ENCODE measurements at places on chromosomes 5 and 9.

DNA sequence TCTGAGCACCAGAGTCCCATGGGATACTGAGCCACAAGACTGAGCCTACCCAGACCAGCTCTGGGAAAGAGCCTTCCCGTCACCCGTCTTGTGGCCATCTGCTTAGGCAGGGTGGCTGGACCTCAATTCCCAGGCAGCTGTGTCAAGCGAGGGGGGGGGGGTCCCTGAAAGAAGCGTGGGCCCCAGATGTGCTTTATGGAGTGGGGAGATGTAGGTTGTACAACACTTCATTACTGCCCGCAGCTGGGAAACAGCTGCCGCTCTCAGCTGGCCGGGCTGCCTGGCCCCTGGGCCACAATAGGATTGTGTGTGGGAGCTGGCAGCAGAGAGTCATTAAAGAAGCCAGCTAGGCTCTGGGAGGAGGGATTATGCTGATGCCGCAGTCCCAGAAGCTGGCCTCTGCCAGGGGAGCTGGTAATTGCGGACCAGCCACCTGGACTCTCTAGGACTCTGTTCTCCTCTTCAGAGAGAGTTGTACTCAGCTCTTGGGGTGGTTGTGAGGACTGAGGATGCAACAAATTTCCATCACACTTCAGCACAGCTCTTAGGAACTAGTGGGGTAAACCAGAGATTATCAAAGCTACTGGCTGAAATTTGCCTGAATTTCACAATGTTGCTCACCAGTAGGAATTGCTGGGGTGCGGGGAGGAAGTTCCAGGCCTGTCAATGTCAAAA is 145.4 kb downstream of the GADD45G start:
- no peaks in the 10 kb centered on the region for H3K36me3 ChIP-seq
- DNase-seq, result peak; percentile 51
- no peak overlapping the region for H3K27ac ChIP-seq
- H3K4me3 ChIP-seq, result no peak overlapping the region
- H3K27me3 ChIP-seq, result no peaks in the 10 kb centered on the region

GRCh38 chr5:53180991-53181390 is 71.4 kb upstream of the MOCS2 start:
- H3K27ac ChIP-seq, result no peak overlapping the region
- DNase-seq, result no peak
- no peaks in the 10 kb centered on the region for H3K36me3 ChIP-seq
- H3K4me3 ChIP-seq, result no peak overlapping the region
- no peaks in the 10 kb centered on the region for H3K4me1 ChIP-seq

DNA sequence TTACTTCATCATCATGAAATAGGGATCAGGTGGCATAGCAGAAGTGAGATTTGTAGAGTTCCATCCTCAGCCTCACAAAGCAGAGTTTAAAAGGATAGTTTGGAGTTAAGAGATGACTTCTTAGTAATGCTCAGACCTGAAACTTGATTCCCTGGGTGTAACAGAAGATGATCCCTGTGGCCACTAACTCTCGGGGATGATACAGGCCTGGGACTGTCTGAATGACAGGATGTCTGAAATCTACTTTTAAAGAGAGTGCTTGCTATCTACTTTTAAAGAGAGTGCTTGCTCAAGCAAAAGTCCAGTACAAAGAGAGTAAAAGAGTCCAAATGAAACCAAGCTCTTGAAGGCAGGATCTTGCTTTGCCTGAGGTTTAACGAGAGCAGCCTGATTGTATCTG is 14.6 kb downstream of the ADAMTS16 start:
- H3K27me3 ChIP-seq, result no peaks in the 10 kb centered on the region
- no peak overlapping the region for H3K4me3 ChIP-seq
- H3K36me3 ChIP-seq, result no peaks in the 10 kb centered on the region
- DNase-seq, result no peak

DNA sequence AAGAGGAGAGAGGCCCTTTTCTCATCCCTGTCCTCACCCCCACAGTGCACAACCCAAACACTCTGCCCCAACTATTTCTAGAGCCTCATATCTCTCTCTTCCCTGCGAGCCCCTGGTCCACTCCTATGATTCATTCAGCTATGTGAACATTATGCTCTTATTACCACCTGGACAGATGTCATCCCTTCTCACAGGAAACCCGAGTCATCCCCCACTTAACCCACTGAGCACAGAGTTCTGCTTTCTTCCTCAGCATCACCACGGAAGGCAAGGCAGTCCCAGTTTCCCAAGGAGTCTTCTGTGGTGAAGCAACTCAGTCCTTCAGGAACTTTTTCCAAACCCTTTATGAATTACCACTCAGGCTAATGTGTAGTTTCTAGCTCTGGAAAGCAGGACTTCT is 1.3 kb downstream of the DNAI1 start:
- H3K27ac ChIP-seq, result no peak overlapping the region
- no peak for DNase-seq
- peaks cover 24% of the 10 kb centered on the region for H3K4me1 ChIP-seq
- no peaks in the 10 kb centered on the region for H3K27me3 ChIP-seq

GRCh38 chr5:126799780-126800179 is 22.8 kb downstream of the LMNB1 start:
- H3K4me3 ChIP-seq, result no peak overlapping the region
- H3K27ac ChIP-seq, result no peak overlapping the region
- H3K36me3 ChIP-seq, result no peaks in the 10 kb centered on the region
- peaks cover 5% of the 10 kb centered on the region for H3K4me1 ChIP-seq
- DNase-seq, result no peak
- no peaks in the 10 kb centered on the region for H3K27me3 ChIP-seq

- H3K27me3 ChIP-seq, result no peaks in the 10 kb centered on the region
- H3K4me3 ChIP-seq, result no peak overlapping the region
- no peak for DNase-seq
- peaks cover 33% of the 10 kb centered on the region for H3K36me3 ChIP-seq
- peaks cover 5% of the 10 kb centered on the region for H3K4me1 ChIP-seq
These were observed 28.0 kb downstream of the TNIP1 start for GRCh38 chr5:151052836-151053235.

DNA sequence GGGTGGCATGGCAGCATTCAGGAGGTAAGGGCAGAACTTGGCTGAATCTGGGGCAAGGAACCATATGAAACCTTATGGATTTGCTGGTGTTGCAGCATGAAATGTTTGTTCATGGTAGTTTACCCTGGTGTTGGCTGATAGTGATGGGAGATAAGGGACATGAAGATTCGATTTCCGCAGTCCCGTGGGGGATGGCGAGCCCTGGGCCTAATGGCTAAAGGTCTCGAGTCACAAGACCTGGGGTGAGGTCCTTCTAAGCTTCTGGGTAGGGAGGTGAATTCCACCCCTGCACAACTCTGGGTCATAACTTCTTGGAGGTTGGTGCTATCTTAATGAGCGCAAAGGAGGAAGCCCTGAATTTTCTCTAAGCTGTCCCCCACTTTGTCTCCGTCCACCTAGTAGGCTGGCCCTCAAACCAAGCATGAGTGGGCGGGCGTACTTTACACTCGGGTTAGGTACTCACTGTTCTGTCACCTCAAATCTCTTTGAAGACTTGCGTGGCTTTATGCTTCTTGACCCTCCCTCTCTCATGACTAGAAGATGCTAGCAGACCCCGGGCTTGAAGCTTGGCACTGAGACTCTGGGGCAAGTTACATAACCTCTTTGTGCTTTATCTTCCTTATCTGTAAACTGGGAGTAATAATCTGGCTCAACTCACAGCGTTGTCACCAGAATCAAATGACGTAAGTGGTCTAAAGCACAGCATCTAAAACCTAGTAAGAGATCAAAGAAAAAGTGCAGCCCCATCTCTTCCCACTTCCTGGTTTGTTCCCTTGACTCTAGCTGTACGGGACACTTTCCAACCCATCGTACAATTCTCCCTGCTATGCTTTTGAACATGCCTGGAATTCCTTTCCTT is 72.5 kb downstream of the BASP1 start:
- no peak overlapping the region for H3K4me3 ChIP-seq
- H3K36me3 ChIP-seq, result no peaks in the 10 kb centered on the region
- no peaks in the 10 kb centered on the region for H3K27me3 ChIP-seq
- H3K4me1 ChIP-seq, result no peaks in the 10 kb centered on the region

DNA sequence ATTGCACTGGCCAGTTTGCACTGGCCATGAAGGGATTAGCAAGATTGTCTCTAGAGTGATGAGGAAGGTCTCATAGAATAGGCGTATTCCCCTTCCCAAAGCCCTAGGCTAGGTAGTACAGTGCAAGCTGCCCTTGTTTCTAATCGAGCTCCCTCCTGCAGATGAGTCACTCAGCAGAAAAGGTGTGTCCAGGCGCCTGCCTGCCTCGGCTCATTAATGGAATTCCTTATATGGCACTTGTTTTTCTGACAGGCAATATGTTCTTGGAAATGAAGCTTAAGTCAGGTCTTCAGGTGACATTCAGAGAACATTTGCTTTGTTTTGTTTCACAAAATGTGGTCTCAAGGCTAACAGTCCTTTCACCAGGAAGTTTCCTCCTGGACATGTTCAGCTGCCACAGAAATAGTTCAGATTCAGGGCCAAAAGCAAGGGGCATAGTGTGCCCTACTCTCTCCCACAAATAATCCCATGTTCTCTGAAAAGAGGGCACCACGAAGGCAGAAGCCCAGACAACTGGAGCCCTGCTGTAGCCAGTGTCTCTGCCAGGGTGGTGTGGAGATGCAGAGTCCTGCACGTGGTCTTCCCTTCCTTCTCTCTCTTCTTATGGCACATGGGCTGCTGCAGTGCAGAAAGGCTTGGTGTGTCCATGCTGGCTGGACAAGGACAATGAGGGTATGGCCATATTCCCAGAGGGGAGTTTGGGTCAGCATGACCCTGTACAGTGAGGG is 281.1 kb upstream of the MAP3K1 start:
- no peak overlapping the region for H3K4me3 ChIP-seq
- H3K27me3 ChIP-seq, result no peaks in the 10 kb centered on the region
- no peaks in the 10 kb centered on the region for H3K4me1 ChIP-seq
- no peak overlapping the region for H3K27ac ChIP-seq

DNA sequence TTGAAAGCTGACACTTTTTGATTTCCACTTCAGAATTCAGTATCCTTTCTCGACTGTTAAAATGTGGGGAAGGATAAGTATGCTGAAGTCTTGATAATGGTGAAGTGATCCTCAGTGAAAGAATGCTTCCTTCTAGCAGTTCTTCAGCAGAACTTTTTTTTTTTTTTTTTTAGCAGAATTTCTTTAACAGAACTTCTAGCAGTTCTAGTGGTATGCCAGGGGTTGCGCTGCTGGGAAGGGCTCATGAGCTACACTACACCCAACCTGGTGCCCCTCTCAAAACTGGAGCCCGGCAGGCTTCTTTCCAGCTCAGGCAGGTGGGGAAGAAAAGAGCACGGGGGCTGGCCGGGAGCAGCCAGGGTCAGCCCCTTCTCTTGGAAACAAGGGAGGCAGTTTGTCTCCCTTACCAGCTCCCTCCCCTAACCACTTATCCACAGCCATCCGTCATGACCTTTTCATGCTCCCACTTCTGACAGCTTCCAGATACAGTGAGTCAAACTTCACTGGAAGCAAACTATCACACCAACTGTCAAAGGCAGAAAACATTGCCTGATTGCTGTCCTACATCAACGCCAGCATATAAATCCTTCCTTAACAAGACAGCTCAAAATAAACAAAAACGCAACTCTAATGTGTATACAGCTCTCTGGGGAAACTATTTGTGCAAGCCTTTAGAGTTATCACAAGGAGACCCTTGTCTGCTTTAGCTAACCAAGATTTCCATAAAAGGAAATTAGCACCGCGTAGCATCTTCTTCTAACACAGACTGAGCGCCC is 211.5 kb downstream of the GAPVD1 start:
- H3K27me3 ChIP-seq, result no peaks in the 10 kb centered on the region
- no peak overlapping the region for H3K4me3 ChIP-seq
- peak overlapping the region; percentile 29 for H3K27ac ChIP-seq
- peak; percentile 45 for DNase-seq

DNA sequence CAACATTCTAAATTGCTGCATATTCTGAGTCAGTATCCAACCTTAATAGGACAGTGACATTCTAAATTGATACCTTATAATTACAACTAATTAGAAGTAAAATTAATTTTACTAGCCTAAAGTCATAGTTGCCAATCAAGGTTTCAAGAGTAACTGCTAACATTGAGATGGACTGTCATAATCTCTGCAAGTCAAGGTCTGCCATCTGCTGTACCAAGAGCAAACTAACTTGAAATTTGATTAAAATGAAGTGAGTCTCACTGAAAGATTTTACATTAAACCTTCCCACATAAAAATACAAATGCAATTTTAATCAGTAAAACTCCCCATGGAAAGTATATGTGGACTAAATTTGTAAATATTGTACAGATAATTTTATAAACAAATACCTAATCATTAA is 235.3 kb downstream of the PRDM9 start:
- H3K4me1 ChIP-seq, result no peaks in the 10 kb centered on the region
- H3K27me3 ChIP-seq, result no peaks in the 10 kb centered on the region
- no peaks in the 10 kb centered on the region for H3K36me3 ChIP-seq
- no peak overlapping the region for H3K27ac ChIP-seq
- DNase-seq, result no peak

DNA sequence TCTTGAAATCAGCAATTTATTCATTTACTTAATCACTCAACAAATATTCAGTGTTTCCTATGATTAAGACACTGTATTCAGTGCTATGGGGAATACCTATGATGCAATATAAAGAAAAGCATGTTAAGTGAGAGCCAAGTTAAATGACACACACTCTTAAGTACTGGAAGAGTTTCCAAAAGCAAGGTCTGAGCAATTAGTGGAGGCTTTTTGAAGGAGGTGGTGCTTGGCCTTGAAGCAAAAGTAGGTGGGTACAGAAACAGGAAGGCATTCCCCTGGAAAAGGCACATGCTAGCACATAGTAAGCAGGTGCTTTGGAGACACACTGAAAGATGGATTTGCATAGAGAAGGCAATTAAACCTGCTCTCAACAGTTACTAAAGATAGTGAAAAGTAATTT is 4.0 kb downstream of the TSLP start:
- H3K36me3 ChIP-seq, result no peaks in the 10 kb centered on the region
- no peak overlapping the region for H3K27ac ChIP-seq
- no peak for DNase-seq

GRCh38 chr9:86983620-86984259 is 36.4 kb upstream of the GAS1 start:
- no peaks in the 10 kb centered on the region for H3K36me3 ChIP-seq
- H3K27ac ChIP-seq, result no peak overlapping the region
- no peaks in the 10 kb centered on the region for H3K27me3 ChIP-seq
- DNase-seq, result no peak
- no peaks in the 10 kb centered on the region for H3K4me1 ChIP-seq

DNA sequence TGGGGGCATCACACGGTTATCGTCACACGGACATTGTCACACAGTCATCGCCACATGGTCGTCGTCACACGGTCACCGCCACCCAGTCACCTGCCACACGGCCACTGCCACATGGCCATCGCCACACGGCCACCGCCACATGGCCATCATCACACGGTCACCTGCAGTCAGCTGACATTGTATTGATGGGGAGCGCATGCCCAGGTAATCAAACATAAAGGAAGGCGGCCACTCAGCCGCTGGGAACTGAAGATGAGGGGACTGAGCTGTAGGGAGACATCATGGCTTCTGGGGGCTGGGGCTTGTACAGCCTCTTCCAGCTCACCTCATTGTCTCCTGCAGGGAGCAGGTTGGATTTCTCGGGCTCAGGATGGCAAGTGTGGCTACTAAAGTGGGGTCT is 49.2 kb downstream of the MRPL36 start:
- no peak overlapping the region for H3K27ac ChIP-seq
- H3K27me3 ChIP-seq, result no peaks in the 10 kb centered on the region
- DNase-seq, result no peak
- no peak overlapping the region for H3K4me3 ChIP-seq
